Activated T-cell treated with anti-CD3 and anti-CD28 coated beads, Interleukin-2, amount 50 U/mL, for 4 hours (primary cell): ENCODE measurements at places on chromosomes 6 and 20.

GRCh38 chr6:145506136-145506535 lies 229.2 kb downstream of the EPM2A start:
- DNase-seq = no peak

GRCh38 chr6:155850408-155850841 lies 394.8 kb upstream of the NOX3 start:
- no peak for DNase-seq

DNA sequence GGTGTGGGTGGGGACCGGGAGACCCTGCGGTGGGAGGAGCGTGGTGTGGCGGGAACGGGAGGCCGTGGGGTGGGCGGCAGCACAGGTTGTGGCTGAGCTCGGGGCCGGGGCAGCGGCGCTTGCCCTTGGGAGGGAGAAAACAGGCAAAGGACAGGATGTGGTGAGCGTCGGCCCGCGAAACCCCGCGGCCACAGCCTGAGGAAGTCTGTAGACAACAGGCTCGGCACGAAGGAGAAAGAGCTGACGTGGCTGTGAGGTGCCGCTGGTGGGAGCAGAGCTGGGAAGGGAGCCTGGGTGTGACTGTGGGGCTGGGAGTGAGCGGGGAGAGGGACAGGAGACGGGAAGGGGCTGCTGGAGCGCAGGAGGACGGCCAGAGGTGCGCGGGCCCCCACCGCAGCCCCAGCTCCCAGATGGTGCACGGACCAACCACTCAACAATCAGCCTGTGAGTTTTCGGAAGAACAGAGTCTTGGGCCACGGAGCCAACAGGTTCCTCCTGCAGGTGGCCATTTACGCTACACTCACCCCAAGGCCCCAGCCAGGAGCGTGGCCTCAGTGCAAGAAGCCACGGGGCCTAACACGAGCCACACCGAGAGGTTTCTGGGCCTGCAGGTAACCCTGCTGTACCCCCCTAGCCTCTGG lies 202.8 kb downstream of the DLL1 start:
- DNase-seq = no peak

- no peak for DNase-seq
Measured at GRCh38 chr20:23234311-23235078, 116.1 kb upstream of the NXT1 start.

GRCh38 chr20:41054070-41054846 lies 25.6 kb downstream of the TOP1 start:
- DNase-seq = no peak
